Left lung (tissue), 14 donors: ENCODE measurements at places on chromosomes 7 and 10. TPM values are rescaled to one million over a fixed set of nuclear protein-coding genes. Genes with fewer than 3 reads are reported as not detected.

Gene OPN1SW
- total RNA-seq = not detected

Gene EPDR1
- 84.8 TPM for total RNA-seq

Gene HMX2
- not detected for total RNA-seq

Gene SPDYE16
- total RNA-seq = not detected

Gene SCART1
- 1.7 TPM for total RNA-seq

DNA sequence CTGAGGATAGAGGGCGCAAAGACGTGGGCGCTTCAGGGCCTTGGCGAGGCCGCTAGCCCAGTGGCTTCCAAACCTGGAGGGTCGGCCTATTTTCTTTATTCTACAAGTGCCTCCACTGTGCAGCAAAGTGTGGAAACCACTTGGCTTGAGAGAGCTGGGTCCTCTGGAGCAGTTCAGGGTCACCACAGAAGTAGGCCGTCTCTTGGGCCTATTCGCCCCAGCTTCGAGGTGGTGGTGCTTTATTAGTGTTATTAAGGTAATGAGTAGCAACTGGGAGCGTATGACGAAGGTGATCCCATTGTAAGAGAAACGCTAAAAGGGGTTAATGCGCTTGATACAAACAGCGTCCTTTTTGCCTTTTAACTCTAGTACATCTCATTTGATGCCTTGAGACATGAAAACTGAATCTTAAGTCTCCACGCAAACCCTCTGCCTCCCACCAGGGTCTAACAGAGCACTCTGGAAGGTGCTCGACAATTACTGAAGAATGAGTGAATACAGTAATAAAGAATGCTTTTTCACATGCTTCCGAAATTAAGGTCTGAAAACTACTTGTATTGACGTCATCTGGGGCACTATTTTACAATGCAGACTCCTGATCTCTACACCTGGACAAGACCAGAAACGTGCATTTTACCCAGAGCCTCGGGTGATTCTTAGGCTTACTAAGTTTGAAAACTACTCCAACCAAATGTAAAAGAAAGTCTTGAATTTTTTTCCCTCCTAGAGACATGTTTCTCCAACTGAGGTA lies 647 bp upstream of the GSAP start:
- no peak for DNase-seq

- DNase-seq = no peak
Measured at GRCh38 chr10:91201213-91201996, 19.1 kb upstream of the PCGF5 start.

DNA sequence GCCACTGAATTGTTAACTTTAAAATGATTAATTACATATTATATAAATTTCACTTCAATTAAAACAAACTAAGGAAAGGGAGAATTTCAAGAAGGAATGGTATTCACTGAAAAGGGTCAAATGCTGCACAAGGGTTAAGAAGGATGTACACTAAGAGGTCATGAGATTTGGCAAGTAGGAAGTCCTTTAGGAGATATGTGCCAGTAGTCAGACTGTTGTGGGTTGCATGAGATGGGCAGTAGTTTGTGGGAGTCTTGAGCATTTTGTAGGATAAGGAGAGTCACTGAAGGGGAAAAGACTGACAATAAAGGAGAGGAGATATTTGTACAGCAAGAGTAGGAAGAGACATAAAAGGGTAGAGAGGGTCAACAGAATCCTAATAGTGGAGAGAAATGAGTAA lies 12.4 kb upstream of the PTPN12 start:
- DNase-seq = no peak

DNA sequence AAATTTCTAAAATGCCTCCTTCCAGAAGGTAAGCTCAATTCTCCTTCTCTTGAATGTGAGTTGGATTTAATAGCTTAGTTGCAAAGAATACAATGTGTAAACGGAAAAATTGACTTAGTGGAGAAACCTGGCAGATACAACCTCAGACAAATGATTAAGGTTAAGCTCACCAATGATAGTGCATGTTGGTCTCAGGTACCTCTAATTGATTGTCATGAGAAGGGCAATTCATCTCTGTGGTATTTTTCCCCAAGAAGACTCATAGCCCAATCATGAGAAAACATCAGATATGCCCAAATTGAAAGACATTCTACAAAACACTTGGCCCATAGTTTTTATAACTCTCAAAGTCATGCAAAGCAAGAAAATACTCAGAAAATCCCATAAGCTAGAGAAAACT lies 36.2 kb upstream of the TMEM106B start:
- no peak for DNase-seq
